ENCODE measurements at places on chromosomes 3 and 15.

- DNase-seq: no peak
Observed at GRCh38 chr3:102129760-102130608, 280.7 kb downstream of the NFKBIZ start.

DNA sequence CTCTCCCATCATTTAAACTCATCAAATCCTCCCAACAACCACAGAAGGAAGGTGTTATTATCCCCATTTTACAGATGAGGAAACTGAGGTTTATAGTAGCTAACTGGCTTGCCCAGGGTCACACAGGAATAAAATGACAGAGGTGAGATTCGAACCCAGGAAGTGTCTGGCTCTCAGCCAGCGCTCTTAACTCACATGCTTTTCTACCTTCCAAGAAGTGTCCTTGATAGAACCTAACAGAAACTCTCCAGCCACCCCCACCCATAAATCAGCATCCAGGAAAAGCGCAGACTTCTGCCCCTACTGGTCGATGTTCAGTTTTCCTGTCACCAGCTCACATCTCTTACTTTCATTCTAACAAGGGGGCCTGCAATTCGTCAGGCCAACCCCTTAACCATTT lies 51.7 kb downstream of the SPATA12 start:
- no peak for DNase-seq

- DNase-seq: no peak
Observed at GRCh38 chr3:61853912-61854311, 292.5 kb downstream of the PTPRG start.

DNA sequence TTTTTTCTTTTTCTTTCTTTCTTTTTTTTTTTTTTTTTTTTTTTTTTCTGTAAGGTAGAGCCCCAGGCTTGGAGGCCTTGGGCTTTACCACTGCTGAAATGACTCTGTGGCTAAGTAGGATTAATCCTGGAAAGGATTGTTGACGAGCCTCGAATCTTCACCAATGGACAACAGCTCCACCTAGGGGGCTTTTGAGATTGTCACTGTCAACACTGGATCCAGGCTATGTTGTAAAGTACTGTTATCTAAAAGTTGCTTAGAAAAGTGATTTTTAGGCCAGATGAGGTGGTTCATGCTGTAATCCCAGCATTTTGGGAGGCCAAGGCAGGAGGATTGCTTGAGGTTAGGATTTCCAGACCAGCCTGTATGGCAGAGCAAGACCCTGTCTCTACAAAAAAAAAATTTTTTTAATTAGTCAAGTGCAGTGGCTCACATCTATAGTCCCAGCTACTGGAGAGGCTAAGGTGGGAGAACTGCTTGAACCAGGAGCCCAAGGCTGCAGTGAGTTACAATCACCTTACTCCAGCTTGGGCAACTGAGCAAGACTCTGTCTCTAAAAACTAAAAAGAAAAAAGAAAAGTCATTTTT lies 41.6 kb downstream of the KLHL18 start:
- DNase-seq: peak; percentile 58

DNA sequence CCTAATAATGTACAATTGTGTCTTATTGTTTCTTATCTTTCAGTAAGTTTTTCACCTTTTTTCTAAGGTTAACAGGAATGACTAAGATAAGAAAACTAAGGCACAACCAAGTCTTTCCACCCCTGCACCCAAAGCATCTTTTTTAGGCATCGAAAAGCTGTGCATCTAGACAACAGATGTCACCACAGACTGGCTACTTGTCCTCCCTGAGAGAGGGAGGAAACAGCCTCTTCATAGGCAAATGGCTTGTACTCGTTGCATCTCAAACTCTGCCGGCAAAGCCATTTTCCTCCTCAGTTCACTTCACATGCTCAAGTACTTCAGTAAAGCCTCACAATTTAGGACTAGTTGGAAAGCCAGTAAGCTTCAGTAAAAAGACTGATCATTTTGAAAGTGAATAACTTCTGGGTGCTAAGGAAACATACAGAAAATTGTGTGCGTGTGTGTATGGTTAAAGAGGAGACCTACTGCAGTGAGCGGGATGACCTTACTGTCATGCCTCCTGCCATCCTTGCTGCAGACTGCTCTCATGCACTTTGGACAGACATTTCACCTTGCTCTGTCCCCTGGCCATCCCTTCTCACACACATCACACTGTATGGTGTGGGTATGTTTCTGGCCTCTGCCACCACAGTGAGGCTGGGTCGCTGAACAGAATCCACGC lies 36.5 kb upstream of the HACD2 start:
- DNase-seq: no peak

DNA sequence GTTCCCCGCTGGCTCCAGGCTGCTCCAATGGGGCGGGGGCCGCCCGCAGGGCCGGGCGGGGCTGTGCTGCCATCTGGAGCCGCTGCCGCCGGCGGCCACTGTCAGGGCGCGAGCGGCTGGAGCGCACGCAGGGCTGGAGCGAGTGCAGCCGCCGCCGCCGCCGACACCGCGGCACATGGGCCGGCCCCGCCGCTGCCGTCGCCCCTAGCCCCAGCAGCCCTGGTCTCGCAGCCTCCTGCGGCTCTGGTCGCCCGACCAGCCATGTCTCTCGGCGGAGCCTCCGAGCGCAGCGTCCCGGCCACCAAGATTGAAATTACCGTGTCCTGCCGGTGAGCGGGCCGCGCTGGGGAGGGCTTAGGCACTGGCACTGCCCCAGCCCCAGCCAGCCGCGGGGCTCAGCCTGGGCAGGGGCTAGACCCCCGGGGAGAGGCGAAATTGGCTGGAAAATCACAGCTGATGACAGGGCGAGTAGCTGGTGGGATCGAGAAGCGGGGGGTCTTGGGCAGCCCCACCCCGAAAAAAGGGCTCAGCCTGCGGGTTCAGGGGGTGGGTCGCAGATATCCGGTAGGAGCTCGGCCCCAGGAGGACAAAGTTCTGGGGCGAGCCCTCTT lies at the start of gene CPNE9:
Gene CPNE9 (plus strand): TSS at position 98 of the 611 bp plus-strand sequence. CDS start 164 bp downstream, at position 262.
- no peak for DNase-seq

- DNase-seq: no peak
Observed at GRCh38 chr3:54069961-54070360, 52.4 kb upstream of the CACNA2D3 start.

GRCh38 chr3:168398371-168399025 lies 302.8 kb upstream of the GOLIM4 start:
- no peak for DNase-seq

DNA sequence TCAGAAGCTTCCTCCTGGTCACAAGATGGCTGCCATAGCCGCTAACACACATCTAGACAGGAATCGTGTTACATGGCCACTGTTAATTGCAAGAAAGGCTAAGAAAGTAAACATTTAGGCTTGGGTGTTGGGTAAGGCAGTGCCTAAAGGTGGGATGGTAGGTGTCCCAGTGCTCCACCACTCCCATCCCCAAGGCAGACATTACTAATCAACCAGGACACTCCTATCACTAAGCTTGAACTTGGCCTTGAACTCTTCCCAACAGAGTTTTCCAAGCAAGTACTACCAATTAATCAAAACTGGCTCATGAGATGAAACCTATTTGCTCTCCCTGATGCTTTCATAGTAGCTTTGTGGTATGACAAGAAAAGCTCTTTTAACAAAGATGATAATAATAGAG lies 37.9 kb upstream of the C3orf80 start:
- DNase-seq: no peak

DNA sequence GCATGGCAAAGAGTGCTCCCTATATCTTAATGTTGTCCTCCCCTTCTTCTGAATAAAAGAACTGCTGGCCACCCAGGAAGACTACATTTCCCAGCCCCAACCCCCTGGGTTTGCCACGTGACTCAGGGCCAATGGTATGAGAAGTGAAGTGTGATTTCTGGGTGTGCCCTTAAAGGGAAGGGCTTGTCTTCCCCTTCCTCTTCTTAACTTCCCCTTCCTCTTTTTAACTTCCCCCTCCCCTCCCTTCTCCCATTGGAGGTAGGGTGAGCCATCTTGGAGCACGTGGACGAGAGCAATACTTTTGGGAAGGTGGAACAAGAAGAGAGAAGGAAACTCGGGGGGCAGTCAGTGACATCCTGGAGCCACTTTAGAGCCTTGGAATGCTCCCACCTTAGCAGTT lies 6.8 kb upstream of the KBTBD12 start:
- DNase-seq: no peak

GRCh38 chr3:183913580-183913920 lies 28.9 kb upstream of the PARL start:
- no peak for DNase-seq

- DNase-seq: no peak
Observed at GRCh38 chr3:20400281-20400680, 214.3 kb upstream of the SGO1 start.

- DNase-seq: peak; percentile 81
Observed at GRCh38 chr15:32952901-32953532, 235.2 kb downstream of the GREM1 start.

GRCh38 chr3:30667280-30667651 lies 60.9 kb downstream of the TGFBR2 start:
- DNase-seq: no peak

- DNase-seq: no peak
Observed at GRCh38 chr3:420584-420983, 224.0 kb downstream of the CHL1 start.

DNA sequence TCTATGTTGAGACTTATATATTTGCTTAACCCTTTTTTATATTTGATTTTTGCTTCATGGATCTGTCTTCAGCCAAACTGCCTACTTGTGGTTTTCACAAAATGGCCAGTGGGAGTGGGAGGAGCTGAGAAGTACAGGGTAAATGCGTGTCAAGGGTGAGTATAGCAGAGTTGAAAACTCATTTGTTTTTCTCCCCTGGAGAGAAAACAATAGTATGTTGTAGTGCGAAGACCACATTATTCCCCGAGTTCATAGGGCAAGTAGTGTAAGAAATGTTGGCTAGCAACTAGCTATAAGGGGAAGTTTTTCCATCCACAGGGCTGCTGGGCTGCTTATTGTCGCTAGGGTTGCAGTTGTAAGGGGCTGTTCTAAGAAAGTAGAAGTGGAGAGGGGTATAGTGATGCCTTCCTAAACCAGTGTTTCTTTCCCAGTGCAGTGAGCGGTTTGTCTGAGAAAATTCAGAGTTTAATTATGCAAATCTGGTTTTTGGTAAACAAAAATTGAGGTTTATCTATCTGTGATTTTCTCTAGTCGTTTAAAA lies 153.8 kb upstream of the AZI2 start:
- no peak for DNase-seq

DNA sequence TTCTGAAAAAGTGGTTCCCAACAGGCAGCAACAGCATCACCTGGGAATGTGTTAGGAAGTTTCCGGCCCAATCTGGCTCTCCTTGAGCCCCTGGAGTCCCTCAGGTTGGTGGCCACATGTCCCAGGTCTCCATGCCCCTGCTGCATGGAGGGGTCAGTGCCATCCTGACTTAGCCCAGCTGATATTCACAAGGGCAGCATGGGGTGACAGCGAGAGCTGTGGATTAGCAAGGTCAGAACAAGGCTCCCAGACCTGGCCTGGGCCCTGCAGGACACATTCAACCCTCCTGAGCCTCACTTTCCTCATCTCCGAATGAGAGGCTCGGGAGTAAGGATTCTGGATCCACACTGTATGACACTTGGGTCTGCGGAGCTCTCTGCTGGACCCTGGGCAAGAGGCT lies 243.8 kb upstream of the TLE3 start:
- no peak for DNase-seq

- no peak for DNase-seq
Observed at GRCh38 chr15:94655249-94655880, 424.0 kb downstream of the MCTP2 start.

DNA sequence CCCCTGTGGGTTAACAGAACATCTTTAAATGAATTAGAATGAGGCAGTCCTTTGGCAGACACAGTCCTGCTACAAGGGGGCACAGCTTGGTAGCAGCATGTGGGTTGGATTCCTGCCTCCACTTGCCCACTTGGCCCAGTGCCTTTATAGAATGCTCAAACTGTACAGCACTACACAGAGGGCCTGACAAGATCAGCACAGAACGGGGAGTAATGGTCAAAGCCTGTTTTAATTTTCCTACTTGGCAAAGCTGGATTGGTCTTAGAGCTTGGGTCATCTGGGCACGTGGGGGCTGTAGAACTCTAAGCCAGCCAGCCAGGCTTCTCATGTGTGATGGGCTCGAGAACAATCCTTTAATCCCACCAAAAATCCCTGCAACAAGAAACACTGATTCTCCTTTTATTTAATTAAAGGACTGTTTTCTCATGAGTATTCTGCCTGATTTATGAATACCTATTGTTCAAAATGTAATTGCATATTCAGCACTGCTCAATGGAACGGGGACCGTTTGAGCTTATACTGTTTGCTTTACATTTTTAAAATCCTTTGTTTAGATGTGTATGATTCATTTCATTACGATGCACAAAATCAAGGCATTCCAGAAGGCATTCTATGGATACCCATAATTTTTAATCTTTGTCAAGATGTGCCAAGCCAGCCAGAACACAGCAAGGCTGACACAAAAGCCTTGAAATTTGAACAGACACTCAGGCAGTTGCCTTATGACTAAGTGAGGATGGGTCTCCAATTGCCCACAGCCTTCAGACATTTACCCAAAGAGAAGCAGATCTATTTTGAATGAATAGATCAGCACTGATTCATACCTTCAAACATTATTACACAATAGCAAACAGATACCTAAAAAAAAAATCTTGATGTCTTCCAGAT lies 249.3 kb upstream of the TGFBR2 start:
- no peak for DNase-seq

DNA sequence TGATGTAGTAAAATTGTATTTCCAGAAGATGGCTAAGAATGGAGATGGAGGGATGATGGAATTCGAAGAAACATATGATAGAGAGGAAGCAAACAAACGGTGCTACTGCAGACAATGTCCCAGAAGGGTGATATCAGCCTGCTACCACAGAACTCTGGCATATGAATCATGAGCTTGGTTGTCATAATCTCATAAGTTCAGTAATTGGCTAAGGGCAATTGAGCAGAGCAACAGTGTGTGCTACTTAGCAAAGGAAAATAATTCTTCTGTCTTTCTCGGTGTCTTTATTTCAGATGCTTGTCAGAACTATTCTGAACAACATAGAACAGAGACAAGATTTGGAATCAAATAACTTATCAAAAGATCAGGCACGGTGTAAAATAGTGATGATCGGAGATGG lies 407.3 kb downstream of the GBE1 start:
- no peak for DNase-seq

GRCh38 chr15:58179206-58179605 lies 41.0 kb downstream of the AQP9 start:
- DNase-seq: no peak

DNA sequence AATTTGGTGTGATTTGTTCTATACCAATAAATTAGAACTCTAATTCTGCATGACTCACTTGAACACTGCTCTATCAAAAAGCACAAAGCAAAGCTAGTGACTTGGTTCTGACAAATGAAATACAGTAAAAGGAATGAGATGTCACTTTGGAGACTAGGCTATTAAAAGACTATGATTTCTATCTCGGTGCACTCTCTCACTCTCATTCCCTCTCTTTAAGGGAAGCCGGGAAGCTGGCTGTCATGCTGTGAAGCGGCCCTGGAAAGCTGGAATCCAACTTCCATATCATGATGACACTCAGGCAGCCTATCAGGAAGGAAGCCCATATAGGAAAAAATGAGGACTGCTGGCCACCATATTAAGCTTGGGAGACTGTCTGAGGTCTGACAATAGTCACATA lies 590.1 kb upstream of the CBLB start:
- DNase-seq: no peak

GRCh38 chr3:34361921-34362320 lies 563.5 kb downstream of the PDCD6IP start:
- no peak for DNase-seq

All from AG09319 (cell line).